ENCODE measurements at places on chromosomes 4 and X.

DNA sequence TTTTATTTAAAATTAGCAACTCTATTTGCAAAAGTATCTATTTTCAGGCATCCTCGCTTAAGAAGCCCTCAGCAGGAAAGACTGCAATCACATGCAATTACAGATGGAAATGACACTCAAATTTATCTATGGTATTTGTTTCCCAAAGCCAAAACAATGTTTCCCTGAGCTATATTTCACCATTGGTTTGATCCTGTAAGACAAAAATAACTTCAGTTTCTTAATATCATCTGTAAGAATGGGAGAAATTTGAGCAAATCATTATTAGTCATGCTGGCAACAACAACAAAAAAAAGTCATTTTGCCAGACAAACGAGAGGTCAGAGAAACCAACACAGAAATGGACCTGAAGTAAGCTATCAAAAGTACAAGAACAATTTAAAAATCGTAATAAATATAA is 204.1 kb downstream of the NR3C2 start:
- no peak for DNase-seq

GRCh38 chr4:135123632-135124031 is 922.0 kb upstream of the PABPC4L start:
- DNase-seq, result no peak

DNA sequence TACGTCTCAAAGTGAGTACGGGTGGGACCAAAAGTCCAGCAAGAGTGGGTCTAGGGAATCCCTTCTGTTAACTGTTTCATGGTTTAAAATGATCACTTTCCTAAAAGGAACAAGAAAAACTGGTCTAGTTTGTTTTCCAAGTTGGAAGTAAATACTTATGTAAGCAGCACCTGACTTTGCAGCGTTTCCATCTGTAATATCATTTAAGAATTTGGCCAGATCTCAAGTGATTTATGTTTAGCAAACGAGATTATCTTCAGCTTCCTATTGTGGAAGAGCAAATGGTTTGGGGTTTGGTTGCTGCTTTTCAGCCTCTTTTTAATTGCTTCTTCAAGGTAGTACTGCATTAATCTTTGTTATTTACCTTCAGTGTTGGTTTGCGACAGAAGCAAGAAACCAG is 50.4 kb downstream of the FHIP1A start:
- DNase-seq, result no peak

DNA sequence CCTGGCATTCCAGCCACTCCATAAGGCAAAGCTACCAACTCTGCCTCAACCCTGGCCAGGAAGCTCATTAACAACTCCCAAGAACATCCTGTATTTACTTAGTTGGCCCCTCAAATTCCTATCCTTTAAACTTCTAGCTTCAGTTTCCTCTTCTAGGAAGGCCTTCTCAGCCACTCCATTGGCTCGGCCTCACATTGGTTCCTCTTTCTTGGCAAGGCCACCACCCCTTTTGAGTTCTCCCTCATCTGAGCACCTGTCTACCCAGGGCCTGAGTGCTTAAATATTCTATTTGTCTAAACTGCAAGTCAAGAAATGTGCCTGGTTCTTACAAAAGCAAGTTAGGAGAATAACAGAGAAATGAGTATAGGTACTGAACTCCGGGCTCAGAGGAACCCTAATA is 10.0 kb downstream of the SMC1A start:
- no peak for DNase-seq

DNA sequence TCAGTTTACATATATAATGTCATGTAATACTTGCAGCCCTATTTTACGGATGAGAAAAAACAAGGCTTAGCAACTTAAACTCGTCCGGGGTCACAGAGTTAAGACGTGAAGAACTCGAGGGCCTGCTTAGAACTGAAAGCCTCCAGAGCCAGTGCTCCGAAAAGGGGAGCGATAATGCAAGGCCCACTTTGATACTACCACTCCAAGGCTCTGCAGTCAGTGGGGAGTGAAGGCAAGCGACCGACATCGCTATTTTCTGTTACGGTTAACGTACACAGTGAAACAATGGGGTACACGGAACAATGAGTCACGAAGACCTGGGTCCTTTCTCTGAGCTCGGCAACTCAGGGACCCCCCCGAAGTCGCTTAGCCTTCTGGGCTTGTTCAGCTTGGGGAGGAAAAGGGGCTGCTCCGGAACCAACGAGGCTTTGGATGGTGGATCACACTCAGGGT is 965 bp downstream of the PPA2 start:
- DNase-seq, result no peak

- DNase-seq, result no peak
Measured at GRCh38 chr4:147943159-147943638, 211.3 kb downstream of the ARHGAP10 start.

GRCh38 chrX:74550295-74550802 is 64.1 kb downstream of the RLIM start:
- DNase-seq, result peak; percentile 79

DNA sequence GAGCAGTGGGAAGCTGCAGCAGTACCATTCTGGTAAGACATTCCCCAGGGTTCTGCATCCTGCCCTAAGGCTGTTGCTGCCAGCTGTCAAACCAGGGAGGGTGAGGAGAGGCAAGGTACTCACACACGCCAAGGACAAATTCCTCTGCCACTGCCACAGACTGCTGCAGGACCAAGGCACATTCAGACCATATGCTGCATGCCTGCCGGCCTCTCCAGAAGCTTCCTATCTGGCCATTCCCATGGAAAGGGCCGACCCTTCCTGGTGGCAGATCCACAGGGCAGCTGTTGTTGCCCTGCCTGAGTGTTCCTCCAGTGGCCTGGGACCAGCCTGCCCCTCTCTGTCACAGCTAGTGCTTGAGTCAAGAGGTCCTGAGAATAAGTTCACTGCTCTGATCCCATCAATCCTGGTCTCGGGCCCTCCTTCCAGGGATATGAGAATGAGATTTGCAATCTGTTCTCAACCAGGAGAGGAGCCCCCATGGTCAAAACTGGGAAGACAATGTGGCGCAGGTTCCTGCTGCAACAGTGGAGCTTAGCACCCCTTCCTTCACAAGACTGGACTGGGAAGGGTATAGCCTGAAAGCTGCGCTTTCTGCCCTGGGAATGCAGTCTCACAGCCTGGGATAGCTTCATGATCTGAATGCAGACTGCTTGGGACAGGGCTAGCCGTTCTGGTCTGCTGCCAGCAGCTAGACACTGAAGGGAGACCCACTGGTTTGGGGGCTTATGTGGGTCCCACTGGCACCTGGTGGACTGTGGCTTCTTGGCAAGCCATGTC is 342.5 kb upstream of the NDST3 start:
- no peak for DNase-seq

GRCh38 chr4:42713391-42713790 is 56.5 kb upstream of the ATP8A1 start:
- no peak for DNase-seq

GRCh38 chr4:26085551-26085950 is 171.5 kb downstream of the SMIM20 start:
- no peak for DNase-seq

DNA sequence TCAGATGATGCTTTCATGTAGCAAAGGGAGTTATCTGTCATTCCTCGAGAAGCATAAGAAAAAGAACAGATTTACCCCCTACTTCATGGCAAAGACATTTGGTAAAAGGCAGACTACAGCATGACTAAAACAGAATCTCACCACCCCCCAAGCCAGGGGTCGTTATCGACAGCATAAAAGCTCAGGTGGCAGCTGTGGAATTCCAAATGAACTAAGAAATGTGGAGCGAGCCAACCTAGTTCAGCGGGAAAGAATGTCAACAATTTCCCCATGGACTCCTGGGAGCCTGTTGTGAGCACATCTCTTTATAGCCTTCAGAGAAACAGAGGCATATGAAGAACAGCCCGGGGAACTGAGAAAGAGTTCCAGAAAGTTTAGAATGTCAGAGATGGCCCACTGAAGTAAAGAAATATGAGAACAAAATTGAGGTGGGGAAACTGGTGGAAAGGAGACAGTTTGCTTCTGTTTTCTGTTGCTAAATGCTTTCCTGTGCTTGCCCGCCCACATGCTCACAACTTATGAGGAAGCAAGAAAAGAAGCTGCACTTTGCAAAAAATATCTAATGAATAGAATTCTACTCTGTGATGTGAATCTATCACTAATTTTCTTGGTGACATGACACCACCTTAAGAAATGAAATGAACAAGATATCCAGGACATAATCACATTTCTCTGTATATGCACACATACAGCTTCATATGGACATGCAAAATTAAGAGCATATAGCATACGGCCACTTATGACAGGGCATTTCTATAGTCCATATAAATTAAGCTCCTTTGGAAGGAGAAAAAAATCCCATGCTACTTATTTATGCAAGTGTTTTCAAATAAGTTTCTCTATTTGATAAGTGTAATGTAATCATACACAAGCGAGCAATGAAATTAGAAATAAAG is 135.3 kb upstream of the MID1 start:
- DNase-seq, result peak; percentile 31

DNA sequence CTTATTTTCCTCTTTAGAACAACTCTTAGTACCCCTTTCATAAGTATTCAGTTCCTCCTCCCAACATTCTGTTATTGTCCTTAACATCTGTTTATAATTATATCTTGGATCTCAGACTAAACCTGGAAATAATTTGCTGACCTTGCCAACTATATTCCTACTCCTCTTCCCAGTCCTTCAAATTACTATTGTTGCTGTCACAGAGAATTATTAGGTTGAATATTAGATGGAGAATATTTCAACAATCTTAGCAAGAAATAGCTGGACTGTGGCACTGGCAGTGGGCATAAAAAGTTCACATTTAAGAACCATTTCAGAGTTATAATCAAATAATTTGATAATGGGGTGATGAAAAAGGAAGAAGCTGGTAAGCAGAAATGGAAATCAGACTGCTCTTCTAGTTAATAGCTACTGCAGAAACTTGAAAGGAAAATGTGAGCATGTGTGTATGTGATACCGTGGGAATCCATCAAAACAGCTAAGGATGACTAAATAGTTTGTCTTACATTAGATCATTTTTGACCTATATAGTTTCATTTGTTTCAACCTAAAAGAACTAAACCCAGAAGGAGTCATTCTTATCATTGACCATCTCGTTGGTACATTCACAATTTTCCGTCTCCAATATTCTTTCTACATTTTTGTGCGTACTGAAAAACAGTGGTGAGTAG is 43.3 kb upstream of the PRDM8 start:
- no peak for DNase-seq

GRCh38 chr4:33085709-33086108 is 2365.5 kb downstream of the PCDH7 start:
- no peak for DNase-seq

DNA sequence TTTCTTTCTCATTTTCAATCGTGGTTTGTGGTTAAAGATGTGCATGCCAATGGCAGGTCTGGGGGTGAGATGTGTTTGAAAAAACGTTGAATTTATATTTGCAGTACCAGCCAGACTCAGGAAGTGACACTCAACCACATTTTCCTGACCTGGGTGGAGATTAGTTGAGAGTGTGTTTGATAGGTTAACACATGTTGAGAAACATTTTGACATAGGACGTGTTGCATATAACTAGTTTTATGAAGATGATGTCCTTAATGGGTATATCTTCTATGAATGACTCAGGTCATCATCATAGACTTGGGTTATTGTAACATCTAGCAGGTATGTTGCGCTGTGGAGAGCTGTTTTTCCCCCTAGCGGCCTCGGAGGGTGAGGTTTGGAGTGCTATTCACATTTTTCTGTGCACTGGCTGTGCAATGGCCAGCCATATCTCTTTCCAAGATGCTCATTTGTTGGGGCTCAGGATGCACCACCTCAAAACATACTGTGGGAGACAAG is 21.7 kb upstream of the CD38 start:
- DNase-seq, result no peak

GRCh38 chr4:122826553-122827257 is at the start of gene FGF2:
FGF2 (plus strand) TSS chr4:122826831; CDS start chr4:122827175, 344 bp downstream.
- peak; percentile 78 for DNase-seq

- DNase-seq, result no peak
Measured at GRCh38 chr4:52059372-52059771, 8.3 kb downstream of the SPATA18 start.

- no peak for DNase-seq
Measured at GRCh38 chr4:161256716-161257115, 907.1 kb downstream of the FSTL5 start.

- DNase-seq, result no peak
Measured at GRCh38 chr4:169246957-169247396, 23.8 kb downstream of the SH3RF1 start.

DNA sequence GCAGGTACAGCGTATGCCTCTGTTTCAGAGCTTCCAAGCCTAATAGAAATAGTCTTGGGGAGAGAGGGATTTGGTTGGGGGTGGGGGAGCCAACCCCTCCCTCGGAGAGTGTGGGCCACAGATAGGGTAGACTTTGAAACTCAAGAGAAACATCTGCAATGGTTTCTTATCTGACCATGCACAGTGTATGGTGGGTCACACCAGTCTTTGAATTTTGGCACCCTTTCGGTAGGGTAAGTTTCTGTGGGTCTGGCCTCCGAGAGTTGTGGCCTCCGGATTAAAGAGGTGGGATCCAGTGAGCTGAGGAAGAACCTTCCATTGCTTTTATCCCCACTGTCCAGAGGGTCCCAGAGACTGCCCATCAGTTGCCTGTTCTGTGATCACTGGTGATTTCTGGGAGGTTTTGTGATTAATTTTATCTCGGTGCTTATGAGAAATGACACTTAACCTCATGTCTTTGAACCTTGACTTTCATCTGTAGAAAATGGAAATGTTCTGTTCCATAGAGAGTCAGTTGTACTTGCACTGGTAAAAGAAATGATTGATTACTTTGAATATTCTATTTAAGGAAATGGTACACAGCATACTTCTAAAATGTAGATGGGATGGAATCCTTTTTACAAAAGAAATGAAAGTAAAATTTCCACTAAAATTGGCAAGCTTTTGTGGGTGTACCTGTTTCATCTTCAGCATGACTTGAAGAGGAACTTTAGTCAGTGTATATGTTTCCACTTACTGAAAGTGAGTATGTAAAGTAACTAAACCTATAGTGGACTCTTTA is 62.7 kb downstream of the TMEM131L start:
- DNase-seq, result no peak

- no peak for DNase-seq
Measured at GRCh38 chr4:14835708-14836425, 166.4 kb upstream of the CPEB2 start.

DNA sequence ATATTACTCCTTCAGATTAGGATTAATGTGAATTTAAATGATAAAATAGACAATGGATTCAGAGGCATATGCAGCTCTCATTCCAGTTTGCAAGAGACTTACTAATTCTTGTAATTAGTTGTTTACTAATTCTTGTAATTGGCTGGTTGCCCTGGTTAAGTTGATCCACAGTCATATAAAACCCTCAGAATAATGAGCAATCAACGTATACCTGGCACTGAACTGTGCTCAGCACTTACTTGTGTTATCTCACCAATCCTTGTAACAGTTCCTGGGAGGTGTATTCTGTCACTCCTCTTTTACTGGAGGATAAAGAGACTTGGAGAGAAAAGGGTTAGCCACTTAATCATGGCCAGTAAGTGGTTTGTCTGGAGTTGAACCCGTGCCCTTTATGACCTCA is 10.5 kb downstream of the HERC5 start:
- no peak for DNase-seq

- no peak for DNase-seq
Measured at GRCh38 chr4:166128403-166128802, 255.4 kb downstream of the TLL1 start.

Measured in WTC11 (cell line).